Osteoblast (primary cell): ENCODE measurements at places on chromosomes 5 and 9. TPM values are rescaled to one million over a fixed set of nuclear protein-coding genes. Genes with fewer than 3 reads are reported as not detected.

GRK6 gene
- 18.3 and 19.2 TPM in 2 replicates for total RNA-seq

DNA sequence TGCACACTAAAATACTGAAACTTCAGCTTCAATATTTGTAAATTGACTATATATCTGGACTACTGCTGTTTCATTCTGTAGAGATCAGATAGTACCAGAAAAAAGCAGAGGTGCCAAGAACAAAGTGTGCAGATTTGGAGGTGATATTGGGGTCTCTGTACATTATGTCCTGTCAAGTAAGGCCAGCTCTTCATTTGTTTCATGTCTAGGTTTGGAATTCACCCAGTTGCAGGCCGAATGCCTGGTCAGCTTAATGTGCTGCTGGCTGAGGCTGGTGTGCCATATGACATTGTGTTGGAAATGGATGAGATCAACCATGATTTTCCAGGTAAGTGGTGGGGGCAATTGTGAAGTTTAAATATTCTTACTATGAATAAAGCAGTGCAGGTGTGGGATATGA is 96.9 kb downstream of the NNT start:
- H3K27ac ChIP-seq: no peak overlapping the region
- peaks cover 4% of the 10 kb centered on the region for H3K36me3 ChIP-seq
- no peak overlapping the region for H3K4me3 ChIP-seq
- no peaks in the 10 kb centered on the region for H3K27me3 ChIP-seq

DNA sequence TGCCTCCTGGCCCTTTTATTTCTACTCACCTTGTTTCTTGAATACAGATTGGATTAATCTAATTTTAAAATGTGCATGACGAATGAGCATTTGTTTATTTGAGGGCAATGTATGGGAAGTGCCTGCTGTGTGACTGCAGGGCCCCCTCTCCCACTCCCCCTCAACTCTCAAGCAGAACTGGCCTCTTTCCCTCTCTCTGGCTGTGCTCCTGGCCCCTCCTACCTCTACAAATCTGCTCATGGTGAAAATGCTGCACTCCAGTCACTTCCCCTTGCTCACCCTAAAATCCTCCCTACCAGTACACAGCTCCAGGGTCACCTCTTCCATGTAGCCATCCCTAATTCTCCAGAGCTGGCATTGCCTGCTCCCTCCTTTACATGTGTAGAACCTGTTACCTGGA is 17.2 kb upstream of the NDST1 start:
- peaks cover 61% of the 10 kb centered on the region for H3K4me1 ChIP-seq
- peak overlapping the region; percentile 91 for H3K27ac ChIP-seq
- peaks cover 34% of the 10 kb centered on the region for H3K36me3 ChIP-seq
- DNase-seq: peak; percentile 14
- H3K4me3 ChIP-seq: peak overlapping the region; percentile 18

DNA sequence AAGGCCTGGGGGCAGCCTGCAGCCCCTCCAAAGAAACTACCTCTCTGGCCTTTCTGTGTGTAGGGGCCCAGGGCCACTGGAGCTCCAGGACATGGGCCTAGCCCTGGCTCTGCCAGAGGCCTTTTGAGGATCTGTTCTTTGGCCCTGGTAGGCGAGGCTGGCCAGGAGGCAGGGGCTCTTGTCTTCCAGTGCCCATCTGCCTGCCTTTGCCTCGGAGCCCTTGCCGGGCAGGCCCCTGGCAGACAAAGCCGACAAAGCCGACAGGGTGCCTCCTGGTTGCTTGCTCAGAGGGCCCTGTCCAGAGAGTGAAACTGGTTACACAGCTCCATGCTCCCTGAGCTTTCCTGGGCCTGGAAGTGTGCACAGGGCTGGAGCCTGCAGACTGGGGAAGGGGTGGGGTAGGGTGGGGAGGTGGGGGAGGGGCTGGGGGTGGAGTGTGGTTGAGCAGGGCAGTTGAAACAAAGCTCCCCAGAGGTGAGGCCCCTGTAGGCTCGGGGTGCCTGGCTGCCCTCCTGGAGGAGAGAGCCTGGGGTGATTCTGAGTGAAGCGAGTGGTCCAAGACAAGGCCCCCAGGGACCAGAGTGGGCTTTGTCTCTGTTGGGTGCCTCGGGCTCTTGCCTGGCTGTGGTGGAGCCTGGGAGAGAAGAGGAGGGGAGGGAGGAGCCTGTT is 29.3 kb downstream of the PTPA start:
- DNase-seq: peak; percentile 90
- H3K4me1 ChIP-seq: peaks cover 69% of the 10 kb centered on the region
- peak overlapping the region; percentile 100 for H3K27ac ChIP-seq
- H3K27me3 ChIP-seq: no peaks in the 10 kb centered on the region
- peaks cover 20% of the 10 kb centered on the region for H3K36me3 ChIP-seq

GRCh38 chr5:135735831-135736230 is 98.6 kb upstream of the SLC25A48 start:
- H3K27me3 ChIP-seq: peaks cover 4% of the 10 kb centered on the region
- no peak overlapping the region for H3K4me3 ChIP-seq
- no peaks in the 10 kb centered on the region for H3K4me1 ChIP-seq
- DNase-seq: no peak
- no peaks in the 10 kb centered on the region for H3K36me3 ChIP-seq

DNA sequence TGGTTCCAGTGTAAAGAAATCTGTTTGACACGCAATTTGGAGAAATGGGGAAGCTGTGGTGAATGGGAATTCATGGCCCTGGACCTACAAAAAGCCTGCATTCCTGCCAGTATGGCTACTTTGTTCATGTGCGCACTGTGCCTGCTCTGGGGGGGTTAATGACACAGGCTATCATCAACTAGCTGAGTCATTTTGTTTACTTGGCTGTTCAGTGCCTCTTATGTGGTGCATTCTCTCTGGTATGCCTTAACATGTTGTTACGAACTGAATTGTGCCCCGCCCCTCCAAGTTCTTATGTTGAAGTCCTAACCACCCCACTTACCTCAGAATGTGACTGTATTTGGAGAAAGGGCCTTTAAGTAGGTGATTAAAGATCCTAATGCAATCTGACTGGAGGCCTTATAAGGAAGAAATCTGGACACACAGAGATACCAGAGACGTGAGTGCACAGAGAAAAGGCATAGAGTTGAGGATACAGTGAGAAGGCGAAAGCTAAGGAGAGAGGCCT is 20.4 kb upstream of the UBAP1 start:
- H3K4me1 ChIP-seq: peaks cover 3% of the 10 kb centered on the region
- H3K36me3 ChIP-seq: no peaks in the 10 kb centered on the region
- no peak for DNase-seq
- no peak overlapping the region for H3K27ac ChIP-seq
- no peak overlapping the region for H3K4me3 ChIP-seq

DNA sequence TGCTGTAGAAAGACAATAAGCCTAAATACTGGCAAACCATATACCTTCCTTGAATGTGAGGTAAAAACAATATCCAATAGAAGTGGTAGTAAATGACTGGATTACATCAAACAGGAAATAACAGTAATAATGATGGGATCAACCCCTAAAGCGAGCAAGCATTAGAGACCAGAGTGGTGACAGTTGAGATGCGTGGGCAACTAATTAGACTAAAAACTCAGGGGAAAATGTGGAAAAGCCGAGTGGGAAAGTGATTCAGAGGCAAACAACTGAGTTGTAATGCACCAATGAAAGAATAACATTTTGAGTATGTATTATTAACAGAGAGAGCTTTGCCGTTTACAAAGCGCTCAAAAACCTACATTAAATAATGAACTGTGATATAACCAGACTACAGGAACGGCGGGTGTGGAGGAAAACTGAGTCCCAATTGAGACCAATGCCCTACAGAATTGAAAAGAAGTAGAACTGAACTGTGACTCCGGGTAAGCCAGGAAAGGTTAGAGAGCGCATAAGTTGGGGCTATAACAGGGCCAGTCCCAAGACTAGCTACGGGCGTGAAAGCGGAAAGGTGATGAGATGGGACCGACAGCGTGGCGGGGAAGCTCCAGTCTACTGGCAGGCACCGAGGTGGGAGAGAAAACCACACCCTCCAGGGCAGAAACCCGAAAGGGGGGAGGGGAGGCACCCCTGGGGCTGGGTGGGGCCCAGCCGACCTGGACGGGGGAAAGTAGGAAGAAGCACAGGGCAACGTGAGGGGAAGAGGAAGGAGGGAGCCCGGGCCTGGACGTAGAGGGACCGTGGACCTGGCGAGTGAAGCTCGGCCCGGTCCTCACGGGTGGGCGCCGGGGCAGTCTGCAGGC is 592 bp downstream of the UBAP2 start:
- no peaks in the 10 kb centered on the region for H3K27me3 ChIP-seq
- H3K4me1 ChIP-seq: peaks cover 20% of the 10 kb centered on the region
- peak; percentile 68 for DNase-seq
- peak overlapping the region; percentile 99 for H3K27ac ChIP-seq

- H3K4me3 ChIP-seq: no peak overlapping the region
- H3K27me3 ChIP-seq: no peaks in the 10 kb centered on the region
- peak; percentile 50 for DNase-seq
- peaks cover 3% of the 10 kb centered on the region for H3K4me1 ChIP-seq
Measured at GRCh38 chr5:31393126-31393525, 138.8 kb downstream of the DROSHA start.

GRCh38 chr5:16916262-16916878 is 19.7 kb downstream of the MYO10 start:
- peaks cover 44% of the 10 kb centered on the region for H3K4me1 ChIP-seq
- no peaks in the 10 kb centered on the region for H3K27me3 ChIP-seq
- DNase-seq: peak; percentile 93
- peak overlapping the region; percentile 22 for H3K4me3 ChIP-seq
- H3K36me3 ChIP-seq: peaks cover 4% of the 10 kb centered on the region
